Uterus (tissue), 4 donors: ENCODE measurements at places on chromosomes 5 and 9. TPM values are rescaled to one million over a fixed set of nuclear protein-coding genes. Genes with fewer than 3 reads are reported as not detected.

- no peak for DNase-seq
These were observed 572.9 kb downstream of the ACTL7B start for GRCh38 chr9:108282872-108283271.

DNA sequence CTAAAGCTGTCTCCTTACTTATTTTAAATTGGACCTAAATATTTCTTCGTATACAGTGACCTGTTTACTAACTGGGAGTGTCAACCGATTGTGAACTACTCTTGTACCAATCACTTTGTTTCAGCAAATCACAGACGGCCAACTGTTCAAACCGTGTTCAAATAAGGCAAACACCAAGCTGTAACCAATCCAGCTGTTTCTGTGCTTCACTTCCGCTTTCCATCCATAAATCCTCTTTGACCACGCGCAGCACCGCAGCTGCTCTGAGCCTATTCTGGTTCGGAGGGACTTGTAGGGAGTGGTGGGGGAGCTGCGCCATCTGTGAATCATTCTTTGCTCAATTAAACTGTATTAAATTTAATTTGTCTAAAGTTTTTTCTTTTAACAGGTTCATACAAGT is 4.8 kb upstream of the FAM240B start:
- no peak for DNase-seq

GRCh38 chr9:110298043-110298605 is 39.5 kb downstream of the TXNDC8 start:
- no peak for DNase-seq

GRCh38 chr5:13354611-13355010 is 589.9 kb downstream of the DNAH5 start:
- no peak for DNase-seq

- DNase-seq, result no peak
These were observed 483.7 kb downstream of the TAF11L14 start for GRCh38 chr5:18117968-18118367.

DNA sequence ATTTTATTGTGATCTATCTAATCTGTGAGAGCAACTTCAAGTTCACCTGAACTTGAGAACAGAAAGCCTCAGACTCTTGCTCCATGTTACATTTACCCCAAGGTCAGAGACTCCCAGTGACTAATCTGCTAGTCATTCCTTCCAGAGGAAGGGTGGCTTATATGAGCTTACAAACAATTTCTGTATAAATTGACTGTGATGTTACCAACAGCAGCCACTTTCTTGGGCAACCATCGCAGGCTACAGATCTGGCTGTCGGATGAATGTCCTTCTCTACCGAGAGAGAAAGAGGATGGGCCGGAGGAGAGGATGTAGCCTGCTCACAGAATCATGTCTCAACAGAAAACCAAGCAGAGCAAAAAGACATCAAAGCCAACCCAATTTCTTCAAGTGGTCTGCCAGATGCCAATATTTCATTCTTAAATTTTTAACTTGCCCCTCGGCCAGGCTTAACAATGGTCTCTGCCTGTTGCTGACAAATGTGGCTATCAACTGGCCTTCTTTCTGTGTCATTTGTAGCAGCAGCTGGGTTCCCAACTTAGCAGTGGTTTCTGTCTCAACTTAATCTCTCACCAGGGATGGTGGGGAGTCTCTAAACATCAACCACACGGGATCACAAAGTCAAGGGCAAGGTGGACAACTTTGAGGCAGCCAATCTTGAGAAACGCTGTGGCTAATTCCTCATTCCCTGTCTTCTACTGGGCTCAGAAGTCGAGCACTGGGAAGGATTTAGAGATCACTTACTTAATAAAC is 81.3 kb downstream of the RAPGEF1 start:
- DNase-seq, result no peak

The IRX2 gene
- 0.77 TPM for total RNA-seq

The CNTNAP3 gene
- total RNA-seq, result 7.9 TPM

DNA sequence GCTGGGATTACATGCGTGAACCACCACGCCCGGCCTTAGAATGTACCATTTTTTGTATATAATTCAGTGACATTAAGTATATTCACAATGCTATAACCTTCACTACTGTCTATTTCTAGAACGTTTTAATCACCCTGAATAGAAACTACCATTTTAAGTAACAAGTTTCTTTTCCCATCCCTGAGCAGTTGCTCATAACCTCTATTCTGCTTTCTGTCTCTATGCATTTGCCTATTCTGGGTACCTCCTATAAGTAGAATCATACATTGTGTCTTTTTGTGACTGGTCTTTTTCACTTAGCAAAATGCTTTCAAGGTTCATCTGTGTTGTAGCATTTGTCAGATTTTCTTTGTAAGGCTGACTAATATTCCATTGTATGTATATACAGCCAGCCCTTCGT is 39.9 kb downstream of the DDX46 start:
- no peak for DNase-seq

The DRD1 gene
- total RNA-seq, result not detected

- no peak for DNase-seq
These were observed 24.7 kb upstream of the TAS2R1 start for GRCh38 chr5:9654886-9655285.

DNA sequence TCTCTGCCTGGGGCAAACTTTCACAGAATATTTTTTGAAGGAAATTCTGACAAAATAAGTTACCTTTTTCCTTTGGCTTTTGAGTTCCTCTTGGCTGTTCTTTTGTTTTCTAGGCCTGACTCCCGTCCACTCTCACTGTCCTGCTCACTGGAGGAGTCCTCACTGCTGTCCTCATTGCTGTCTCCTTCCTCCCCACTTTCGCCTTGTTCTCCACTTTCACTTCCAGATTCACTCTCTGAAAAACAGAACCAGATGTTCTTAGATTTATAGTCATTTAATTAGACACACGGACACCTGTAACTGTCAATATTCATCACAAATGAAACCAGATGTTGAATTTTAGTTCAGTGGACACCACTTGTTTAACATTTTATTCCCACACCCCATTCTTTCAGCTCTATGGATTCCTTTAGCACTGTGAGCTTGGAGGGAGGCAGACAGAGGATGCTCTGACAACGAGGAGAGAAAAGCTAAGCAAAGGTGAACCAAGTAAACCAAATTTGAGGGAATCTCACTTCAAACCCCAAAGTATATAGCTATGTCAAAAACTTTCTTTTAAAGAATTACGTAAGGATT is 180.7 kb downstream of the AP3B1 start:
- DNase-seq, result no peak

- no peak for DNase-seq
These were observed 7.2 kb upstream of the MEF2C start for GRCh38 chr5:88890070-88890781.

- DNase-seq, result no peak
These were observed 46.1 kb downstream of the SCGB3A1 start for GRCh38 chr5:180545248-180545647.

DNA sequence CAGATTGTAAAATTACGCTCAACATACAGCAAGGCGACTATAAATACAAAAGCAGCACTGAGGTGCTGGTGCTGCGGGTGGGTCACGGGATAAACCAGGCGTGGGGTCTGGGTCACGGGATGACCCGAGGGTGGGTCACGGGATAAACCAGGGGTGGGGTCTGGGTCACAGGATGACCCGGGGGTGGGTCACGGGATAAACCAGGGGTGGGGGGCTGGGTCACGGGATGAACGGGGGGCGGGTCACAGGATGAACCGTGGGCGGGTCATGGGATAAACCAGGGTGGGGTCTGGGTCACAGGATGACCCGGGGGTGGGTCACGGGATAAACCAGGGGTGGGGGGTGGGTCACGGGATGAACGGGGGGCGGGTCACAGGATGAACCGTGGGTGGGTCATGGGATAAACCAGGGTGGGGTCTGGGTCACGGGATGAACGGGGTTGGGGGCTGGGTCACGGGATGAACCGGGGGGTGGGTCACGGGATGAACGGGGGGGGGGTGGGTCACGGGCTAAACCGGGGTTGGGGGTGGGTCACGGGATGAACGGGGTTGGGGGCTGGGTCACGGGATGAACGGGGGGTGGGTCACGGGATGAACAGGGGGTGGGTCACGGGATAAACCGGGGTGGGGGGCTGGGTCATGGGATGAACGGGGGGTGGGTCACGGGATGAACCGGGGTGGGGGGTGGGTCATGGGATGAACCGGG is 30.2 kb upstream of the SLC9A3 start:
- no peak for DNase-seq

GRCh38 chr9:136610426-136610825 is 52.3 kb upstream of the EGFL7 start:
- no peak for DNase-seq

DNA sequence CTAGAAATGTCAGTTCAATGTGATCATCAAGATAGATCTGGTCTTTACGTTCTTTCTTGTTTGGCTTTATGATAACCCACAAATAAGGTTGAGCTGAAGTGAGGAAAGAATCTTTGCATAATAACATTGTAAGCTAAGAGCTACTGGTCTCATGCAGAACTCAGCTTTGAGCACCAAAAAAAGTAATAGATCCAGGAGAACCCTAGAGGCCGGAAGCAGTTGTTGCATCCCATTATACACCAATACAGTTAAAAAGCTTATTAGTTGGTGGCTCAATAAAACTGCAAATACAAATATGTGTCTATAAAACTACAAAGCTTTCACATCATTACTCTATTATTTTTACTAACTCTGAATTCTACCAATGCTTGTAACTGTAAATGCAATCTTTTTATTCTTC is 85.5 kb upstream of the NUDT12 start:
- DNase-seq, result no peak

- DNase-seq, result no peak
These were observed 389.2 kb downstream of the MAT2B start for GRCh38 chr5:163894645-163895044.

GRCh38 chr5:111639912-111640311 is 117.1 kb downstream of the NREP start:
- no peak for DNase-seq

GRCh38 chr9:126149661-126150060 is 177.0 kb upstream of the MVB12B start:
- no peak for DNase-seq

DNA sequence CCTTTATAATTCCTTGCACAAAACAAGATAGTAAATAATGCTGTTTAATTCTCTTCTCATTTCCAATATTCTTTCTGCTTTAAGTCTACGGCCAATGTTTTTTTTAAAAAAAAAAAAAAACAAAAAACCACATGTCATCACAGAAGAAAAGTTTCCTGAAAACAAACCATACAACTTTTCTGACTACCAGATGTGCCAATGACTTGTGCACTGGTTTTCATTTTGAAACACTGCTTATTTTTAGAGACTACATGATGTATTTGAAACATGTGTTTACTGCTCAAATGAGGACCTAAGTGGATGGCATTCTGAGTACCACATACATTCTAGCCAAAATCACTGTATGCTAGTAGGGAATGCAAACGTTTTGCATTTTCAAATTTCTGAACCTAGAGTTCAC is 167.9 kb downstream of the GLIS3 start:
- no peak for DNase-seq
